ENCODE measurements at places on chromosomes 7 and 10.
A peak's percentile ranks its signal among the peaks of the same experiment; 100 is the strongest.

GRCh38 chr7:74501298-74501697 is 47.6 kb downstream of the GTF2IRD1 start:
- no peak for DNase-seq

DNA sequence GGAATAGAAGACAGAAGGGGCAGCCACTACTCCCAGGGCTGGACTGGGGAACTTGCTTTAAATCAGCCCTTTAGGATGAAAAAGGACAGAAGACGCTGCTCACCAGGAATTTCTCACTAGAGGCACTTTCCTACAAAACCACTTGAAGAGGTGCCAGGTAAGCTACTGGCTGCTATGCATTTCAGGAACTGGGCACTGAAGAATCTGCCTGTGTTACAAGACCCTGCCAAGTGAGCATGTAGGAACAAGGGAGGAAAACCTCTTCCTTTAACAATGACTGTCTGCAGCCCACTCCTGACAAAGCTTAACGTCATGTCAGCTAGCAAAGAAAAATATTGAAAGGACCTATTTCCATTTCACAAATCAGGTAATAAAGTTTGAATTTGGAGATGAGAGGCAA is 5.8 kb upstream of the AGMO start:
- no peak for DNase-seq

GRCh38 chr10:131024259-131025131 is 287.0 kb downstream of the TCERG1L start:
- no peak for DNase-seq

DNA sequence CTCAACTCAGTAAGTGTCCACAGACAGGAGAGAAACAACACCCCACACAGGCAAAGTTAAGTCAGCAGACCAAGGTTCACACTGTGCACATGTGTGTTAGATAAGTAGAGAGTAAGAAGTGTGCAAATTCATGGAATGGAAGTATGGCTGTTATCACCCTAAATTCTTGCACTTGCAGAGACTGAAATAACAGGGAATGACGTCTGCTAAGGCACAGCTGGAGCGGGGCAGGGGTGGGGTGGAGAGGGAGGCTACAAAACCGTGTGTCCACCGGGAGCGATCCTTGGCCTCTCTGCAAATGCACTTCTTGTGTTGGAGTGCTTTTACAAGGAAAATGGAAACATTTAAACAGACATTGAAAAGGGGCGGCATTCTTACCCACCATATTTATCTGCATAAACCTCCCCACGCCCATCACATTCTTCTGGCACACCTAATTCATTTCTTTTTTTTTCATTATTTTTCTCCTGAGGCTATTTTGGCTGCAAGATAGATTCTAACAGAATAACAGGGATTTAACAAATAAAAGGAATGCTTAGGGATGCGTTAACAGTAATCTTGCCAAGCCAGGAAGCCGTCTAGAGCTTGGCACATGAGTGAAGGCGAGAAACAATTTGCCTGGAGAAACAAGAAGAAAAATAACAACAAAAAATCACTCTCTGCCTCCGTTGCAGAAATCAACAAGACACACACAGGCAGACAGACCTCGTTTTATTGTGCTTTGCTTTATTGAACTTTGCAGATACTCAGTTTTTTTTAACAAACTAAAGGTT is 30.1 kb downstream of the TNS3 start:
- peak; percentile 84 for DNase-seq

- no peak for DNase-seq
Observed at GRCh38 chr10:97888641-97889262, 39.1 kb downstream of the GOLGA7B start.

DNA sequence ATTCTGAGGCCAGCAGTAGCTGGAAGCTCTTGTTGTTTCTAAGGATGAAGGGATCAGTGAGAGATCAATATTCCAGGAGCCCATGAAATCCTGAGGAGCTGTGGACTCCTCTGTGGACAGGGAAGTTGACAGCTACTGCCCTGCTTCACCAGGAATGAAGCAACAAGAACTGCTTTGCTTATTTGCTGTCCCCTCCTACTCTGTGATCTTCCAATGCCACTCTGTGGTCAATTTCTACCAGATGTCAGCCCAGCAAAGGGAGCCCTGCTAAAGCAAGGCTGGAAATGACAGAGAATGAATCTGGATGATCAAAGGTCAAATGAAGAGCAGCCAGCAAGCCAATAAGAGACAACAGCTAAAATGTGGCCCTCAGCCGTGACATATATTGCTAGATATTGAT is 227.5 kb upstream of the CHRM2 start:
- DNase-seq, result no peak

DNA sequence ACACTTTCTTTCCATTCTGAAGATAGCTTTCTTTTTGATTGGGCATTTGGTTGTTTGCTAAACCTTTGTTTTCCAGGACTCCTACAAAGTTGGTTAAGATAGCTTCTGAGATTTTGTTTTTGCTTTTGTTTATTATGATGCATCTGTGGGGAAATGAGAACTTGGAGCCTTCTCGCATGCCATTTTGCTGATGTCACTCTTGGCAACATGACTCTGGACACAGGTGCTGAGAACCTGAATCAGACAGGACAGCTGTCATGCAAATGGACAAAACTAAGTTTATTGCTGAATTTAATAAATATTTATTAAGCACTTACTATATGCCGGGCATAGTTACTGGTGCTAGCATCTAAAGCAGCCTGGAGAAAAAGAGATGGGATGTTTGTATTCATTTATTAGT is 274.1 kb downstream of the ZEB1 start:
- no peak for DNase-seq

DNA sequence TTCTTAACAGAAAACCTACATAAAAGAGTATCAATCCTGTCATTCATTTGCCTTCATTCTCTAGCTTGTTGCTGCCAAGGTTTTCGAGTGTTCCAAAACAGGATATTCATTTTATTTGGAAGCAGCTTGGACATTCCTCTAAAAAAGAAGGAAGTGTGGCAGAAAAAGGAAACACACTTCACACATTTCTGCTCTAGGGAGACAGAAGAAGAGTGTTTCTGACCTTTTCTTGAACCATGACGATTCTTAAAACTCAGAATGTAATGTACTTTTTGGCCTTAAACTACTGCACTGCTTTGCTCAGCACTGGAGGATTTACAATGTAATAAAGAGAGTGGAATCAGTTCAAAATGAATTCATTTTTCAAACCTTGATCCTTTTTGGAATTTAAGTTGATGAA is 81.3 kb downstream of the SEMA3A start:
- DNase-seq, result no peak

DNA sequence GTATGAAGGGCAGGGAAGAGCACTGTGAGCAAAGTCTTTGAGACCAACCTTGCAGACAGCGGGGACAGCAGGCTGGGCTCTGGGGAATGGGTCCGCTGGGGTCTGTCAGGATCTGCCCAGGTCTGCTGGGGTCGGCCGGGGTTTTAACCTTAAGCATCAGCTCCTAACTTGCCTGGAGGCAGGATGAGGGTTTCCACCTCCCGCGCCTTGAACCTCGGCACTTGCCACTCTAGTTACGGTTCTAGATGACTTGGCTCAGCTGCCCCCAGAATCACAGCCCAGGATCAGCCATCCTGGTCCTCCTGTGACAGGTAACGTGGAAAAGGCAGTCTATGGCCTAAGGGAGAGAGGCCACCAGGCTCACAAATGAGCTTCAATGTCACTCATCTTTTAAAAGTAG is 50.4 kb upstream of the CACUL1 start:
- no peak for DNase-seq

GRCh38 chr7:133805426-133805825 is 321.7 kb upstream of the LRGUK start:
- DNase-seq, result no peak

DNA sequence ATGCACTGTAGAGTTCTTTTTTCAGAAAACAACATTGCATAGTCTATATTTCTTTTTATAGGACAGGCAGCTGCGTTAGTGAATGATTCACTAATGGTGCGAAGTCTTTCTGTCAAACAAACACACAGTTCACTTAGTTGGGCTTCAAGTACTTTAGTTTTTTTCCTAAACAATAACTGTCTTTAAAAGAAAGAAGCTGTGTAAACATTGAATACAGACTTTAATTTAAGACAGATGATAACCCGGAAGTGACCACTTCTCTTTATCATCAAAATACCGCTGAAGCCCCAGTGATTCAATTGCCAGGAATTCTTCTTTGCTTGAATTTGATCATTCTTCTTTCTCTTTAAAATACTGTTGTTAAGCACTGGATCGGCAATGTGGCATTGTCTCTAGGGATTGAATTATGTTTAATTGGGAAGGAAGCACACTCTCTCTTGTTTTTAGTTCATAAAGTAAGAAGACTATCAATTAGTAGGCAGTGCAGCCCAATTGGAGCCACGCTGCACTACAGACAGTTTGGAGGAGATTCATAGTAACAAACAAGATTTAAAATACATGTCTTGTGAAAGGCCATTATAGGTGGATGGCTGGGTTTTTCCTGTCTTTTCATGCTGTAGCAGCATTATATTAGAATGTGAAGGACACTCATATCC is 30.4 kb downstream of the CNTNAP2 start:
- no peak for DNase-seq

DNA sequence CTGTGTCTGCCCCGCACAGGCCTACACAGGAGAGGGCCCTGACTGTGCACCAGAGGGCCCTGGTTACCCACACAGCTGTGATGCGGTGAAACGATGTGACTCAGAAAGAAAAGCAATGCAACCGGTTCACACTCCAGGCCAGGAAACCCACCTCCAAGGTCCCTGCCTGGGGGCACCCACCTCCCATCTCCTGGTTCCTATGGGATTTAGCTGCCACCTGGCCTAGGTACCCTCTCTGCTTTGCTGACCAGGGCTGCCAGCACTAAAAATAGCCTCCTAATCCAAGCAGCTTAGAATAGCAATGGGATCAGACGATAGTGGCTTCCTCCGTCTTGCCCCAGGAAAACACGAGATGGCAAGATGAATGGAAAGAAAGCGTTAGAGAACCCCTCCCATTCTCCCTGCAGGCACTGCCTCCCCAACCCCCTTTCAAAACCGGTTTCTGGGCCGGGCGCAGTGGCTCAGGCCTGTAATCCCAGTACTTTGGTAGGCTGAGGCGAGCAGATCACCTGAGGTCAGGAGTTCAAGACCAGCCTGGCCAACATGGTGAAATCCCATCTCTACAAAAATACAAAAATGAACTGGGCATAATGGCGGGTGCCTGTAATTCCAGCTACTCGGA is 12.4 kb downstream of the RBP3 start:
- no peak for DNase-seq

DNA sequence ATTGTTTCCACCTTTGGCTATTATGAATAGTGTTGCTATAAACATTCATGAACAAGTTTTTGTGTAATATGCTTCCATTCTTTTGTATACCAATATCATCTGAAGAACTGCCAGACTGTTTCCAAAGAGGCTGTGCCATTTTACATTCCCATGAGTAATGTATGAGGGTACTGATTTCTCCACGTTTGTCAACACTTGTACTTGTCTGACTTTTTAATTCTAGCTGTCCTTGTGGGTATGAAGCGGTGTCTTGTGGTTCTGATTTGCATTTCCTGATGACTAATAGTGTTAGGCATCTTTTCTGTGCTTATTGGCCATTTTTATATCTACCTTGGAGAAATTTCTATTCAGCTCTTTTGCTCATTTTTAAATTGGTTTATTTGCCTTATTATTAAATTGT is 52.8 kb downstream of the LSMEM1 start:
- no peak for DNase-seq

DNA sequence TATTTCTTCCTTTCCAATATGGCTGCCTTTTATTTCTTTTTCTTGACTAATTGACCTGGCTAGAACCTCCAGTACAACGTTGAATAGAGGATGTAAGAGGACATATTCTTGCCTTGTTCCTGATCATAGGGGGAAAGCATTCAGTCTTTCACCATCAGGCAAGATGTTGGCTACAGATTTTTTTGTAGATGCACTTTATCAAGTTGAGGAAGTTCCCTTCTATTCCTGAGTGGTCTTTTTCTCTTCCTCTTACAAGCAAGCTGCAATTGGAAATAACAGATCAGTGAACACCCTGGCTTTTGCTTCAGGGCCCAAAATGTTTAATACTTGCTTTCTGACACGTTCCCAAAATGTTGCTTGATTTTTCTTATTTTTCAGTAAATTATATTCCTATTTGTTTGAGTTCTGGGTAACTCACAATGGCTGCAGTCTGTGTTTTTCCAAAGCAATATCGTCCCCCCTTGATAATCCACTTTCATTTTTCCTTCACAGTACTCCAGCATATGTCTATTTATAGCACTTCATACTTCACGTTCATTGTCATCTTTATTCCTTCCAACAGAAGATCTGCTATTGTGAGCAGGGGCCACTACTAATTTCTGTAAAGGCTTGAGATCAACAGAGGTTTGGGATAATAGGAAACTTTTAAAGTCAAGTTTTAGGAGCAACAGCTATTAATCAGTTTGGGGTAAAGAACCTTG is 11.7 kb downstream of the CPEB3 start:
- DNase-seq, result no peak

- DNase-seq, result no peak
Observed at GRCh38 chr7:85103357-85103756, 83.5 kb downstream of the SEMA3D start.

DNA sequence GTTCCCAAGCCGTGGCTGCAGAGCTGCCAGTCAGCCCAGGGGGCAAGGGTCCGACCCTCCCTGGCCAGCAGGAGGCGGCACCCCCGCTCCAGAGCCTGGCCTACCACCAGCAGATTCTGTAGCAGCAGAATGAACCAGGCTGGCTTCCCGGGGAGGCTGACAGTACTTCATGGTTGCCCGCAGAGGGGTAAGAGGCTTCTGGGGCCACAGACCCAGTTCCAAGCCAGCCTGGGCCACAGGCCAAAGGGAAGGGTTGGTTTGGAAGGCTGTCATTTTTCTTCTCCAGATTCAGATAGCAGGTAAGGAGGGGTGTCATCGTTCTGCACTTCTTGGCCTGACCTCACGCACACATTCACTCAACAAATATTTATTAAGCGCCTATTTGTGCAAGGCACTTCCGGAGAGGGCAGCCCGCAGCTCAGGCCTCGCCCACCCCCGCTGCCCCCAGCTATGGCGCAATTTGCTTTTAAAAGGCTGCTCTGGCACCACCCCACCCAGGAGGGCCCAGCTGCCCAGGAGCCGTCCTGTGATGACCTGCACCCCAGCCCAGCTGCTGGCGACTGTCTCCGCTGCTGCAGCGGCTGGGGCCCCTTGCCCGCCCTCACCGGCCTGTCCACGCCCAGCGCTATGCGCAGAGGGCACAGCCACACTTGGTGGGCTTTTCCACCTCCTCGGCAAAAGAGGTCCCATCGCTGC is 168.5 kb downstream of the LCOR start:
- no peak for DNase-seq

- DNase-seq, result no peak
Observed at GRCh38 chr7:111953611-111954010, 252.6 kb downstream of the DOCK4 start.

Data from HAP-1 (cell line).